ENCODE measurements at places on chromosomes 4 and X.

- no peak for DNase-seq
These were observed 1011.7 kb upstream of the PCDH7 start for GRCh38 chr4:29708473-29708872.

GRCh38 chr4:61374447-61374891 is 174.3 kb downstream of the ADGRL3 start:
- no peak for DNase-seq

- DNase-seq, result no peak
These were observed 20.4 kb upstream of the FBXW7 start for GRCh38 chr4:152556283-152556682.

DNA sequence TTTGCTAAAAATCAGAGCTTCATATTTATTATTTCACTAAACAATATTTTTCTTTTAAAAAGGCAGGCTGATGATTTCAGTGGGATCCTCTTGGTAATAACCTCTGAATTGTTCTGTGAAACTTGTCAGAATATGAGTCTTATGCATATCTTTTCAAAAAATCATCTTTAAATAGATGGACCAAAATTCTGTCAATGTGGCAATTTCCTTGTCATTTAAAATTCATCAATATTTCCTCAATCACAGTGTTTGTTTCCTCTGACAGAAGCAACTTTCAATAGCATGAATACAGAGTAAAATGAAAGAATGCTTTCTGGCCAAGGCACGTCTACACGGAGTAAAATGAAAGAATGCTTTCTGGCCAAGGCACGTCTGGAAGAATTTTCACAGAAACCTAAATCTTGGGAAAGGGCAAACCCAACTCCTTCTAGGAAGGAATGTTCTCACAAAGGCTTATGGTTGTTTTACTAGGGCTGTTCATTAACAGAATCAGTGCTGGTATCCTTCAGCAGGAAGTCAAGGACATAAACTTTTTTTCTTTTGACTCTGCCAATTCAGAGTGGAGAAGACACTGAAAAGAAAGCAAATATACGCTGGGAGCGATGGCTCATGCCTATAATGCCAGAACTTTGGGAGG is 99.0 kb upstream of the GPR34 start:
- DNase-seq, result no peak

DNA sequence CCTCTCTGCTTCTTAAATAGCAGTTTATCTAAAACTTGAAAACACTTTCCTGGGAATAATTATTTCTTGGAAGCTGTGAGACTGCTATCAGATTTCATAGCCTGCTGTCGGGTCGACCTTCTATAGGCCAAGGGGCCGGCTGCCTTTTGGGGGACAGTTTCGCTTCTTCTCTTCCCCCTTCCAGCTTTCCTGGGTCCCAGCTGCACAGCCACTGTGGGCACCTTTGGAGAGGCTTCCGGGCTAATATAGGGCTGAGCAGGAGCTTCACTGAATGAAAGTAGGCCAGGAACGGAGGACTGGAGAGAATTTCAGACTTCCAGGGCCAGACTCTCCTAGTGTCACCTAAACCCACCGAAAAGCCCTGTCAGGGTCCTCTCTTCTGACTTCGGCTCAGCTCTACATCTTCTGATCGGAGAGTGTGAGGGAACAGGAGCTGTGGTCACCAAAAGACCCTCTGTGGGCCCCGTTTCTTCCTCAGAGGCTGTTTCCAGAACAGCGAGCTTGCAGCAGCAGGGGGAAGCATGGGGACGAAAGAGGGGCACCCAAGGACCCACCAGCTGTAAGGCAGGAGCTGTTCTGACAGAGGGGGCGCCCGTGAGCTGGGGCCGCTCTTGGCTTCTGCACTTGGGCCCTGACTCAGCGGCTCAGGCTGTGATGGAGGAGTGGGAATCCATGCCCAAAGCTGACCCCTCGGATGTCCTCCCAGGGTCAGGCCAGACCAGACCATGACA is 620.6 kb downstream of the BCOR start:
- DNase-seq, result no peak

DNA sequence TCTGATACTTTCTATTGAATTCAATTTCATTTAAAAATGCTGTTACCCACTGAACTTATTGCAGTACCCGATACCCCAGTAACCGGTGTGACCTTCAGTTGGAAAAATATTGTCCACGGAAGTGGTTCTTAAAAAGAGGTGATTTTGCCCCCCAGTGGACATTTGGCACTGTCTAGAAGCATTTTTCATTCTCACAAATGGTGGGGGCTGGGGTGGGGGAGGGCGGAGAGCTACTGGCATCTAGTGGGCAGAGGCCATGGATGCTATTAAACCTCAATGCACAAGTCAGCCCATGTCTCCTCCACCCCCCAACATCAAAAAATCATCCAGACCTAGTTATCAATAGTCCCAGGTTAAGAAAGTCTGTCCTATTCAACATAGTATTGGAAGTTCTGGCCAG is 19.6 kb upstream of the CHM start:
- no peak for DNase-seq

DNA sequence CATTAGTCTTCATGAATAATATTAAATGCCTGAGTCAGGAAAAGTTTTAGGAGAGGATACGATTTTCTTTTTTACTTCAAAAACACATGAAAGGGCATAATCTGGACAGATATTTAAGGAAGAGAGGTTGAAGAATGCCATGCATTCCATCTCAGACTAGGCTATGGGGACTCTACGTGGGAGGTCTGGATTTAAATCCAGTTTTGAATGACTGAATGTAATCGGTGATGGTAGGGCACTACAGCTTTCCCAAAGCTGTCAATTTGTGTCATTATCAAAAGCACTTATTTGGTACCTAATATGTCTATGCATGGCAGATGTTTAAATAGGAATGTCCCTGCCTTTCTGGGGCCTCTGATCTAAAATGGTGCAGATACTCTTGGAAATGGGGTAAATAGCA is 59.3 kb upstream of the RPL34 start:
- DNase-seq, result no peak

- DNase-seq, result no peak
These were observed 32.9 kb upstream of the RAB40A start for GRCh38 chrX:103552236-103552635.
